ENCODE measurements at places on chromosomes 1 and 21.

DNA sequence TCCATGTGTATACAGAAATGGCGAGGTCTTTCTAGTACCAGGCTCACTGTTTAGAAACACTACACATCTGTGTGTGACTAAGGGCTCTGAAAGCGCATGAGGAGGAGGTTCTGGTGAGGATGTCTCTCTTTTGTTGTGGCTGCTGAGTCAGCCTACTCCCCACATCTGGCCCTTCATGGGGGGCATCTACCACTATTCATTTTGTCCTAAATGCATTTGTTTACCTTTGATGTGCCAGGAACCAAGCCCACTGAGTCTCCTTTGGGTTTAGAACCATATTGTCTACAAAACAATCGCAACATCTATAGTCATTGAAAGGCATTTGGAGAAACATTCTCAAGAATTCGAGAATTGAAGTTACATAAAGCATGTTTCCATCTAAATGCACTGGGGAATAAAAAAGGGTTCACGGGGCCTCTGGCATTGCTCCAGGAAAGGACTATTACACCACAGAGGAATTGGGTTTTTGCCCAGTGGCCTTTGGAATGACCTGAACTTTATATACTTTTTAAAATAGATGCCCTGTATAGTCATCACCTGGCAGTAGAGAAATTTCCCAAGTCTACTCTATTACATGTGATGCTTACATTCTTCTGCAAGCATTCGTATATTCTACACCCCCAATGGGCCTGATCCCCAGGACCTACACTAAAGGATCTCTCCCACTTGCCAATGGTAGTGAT lies 35.1 kb upstream of the ADORA3 start:
- no peak for DNase-seq

GRCh38 chr1:115459161-115459560 lies 121.1 kb upstream of the NGF start:
- DNase-seq: no peak

- DNase-seq: no peak
Measured at GRCh38 chr1:170885551-170885950, 49.8 kb upstream of the MROH9 start.

- no peak for DNase-seq
Measured at GRCh38 chr1:36304970-36305914, 926 bp upstream of the SH3D21 start.

DNA sequence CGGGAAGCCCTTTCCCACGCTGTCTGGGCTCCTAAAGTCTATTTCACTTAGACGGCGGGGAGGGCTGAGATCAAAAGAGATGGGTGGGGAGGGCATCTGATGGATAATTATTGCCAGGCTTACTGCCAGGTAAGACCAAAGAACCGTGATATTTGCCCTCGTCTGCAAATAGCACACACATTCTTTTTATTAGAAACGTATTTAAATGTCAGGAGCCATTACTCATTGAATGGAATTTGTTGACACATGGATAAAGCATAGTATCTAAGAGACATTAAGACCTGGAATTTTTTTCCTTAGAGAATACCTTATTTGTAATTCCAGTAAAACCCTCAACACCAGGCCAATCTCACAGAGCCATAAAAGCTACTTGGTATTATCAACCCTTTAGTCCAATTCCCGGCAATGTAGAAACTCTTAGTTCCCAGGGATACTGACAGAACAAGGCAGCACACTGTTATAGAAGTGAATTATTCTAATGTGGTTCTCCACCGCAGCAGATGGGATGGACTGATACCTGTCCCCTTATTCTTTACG lies 10.6 kb downstream of the URB1 start:
- no peak for DNase-seq

DNA sequence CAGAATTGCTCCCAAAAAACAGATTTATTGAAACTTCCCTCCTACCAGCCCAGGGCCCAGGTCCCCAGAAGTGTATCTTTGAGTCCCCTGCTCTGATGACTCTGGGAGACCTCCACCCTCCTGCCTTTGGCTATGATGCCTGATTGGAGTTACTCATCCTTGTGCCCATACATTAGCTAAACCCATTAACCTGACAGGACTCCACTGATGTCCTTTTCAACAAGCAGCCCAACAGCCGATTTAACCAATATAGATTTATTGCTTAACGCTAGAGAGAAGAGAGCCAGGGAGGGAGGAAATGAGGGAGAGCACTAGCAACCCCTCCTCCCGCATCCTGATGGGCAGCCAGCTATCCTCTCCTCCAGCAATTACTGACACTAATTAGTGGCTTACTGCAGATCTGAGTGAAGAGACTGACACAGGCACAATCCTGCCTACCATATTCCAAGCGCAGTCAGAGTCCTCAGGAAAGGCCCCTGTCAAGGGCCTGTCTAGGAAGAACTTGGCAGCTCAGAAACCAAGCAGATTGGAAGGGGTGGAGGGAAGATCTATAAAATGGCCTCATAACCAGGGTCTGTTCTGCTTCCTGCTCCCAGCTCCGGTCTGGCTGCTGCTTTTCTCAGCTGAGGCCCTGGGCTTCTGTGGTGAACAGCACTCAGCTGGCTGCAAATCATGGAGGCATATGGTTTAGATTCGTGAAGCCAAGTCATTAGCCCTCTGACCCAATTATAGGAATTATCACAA lies 484.5 kb upstream of the DAB1 start:
- DNase-seq: no peak

DNA sequence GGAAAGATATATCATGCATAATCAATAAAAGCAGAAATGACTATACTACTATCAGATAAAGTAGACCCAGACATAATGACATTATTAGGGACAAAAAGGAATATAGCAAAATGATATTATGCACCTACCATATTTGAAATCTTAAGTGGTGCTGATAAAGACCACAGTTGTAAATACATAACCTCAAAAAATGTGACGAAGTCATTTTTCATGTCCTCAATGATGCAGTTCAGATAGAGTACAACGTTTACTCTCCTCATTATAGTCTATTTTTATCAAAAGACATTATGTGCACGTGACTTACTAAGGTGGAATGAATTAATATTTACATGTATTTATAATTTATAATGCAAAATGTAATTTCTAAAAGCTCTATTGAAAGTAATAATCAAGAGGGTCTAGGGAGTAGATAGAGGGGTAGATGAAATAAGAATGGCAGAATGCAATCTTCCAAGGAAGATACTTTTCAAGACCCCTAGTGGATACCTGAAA lies 61.7 kb upstream of the TNFSF4 start:
- DNase-seq: no peak

GRCh38 chr1:170664828-170665612 lies 1.1 kb downstream of the PRRX1 start:
- no peak for DNase-seq

DNA sequence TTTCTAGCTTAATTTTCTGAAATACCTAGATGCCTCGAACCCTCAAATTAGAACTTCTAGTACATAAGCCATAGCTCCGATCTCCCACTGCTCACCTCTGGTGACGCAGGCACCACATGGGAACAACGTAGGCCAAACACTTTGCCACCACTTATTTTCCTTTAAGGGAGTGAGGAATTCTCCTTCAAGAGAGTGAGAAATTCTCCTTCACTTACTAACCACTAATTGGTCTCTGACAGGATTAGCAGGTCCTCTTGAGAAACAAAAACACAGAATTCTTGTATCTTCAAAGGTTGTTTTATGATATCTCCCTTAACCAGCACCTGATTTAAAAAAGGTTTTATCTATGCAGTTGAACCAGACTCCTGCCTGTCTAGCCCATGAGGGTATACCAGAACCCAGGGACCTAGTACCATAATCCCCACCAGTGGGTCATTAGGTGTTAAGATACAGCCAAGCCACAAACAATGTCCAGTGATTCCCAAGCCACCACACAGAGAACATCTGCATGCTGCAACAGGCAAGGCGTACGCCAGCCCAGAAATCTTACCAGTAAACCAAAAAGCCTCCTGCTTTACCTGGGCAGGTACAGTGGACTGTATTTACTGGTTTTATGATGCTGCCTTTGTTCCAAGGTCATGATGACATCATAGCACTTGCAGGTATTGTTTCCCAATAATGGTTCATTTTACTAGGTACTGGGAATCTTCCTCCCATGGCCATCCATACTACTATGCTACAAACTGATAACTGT lies 20.3 kb upstream of the CXADR start:
- DNase-seq: no peak

DNA sequence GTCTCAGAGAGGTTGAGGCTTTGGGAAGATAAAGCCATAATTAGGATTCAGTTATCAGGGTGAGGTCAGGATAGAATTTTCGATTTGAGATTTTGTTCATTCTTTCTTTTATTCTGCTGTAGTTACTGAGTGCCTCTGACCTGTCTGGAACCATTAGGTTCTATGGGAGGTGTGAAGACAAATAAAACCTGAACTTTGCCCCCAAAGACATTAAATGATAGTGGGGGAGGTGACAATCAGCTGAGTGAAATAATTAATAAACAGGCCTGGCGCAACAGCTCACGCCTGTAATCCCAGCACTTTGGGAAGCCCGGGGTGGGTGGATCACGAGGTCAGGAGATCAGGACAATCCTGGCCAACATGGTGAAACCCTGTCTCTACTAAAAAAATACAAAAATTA lies 55.0 kb upstream of the SPATA6 start:
- DNase-seq: no peak

DNA sequence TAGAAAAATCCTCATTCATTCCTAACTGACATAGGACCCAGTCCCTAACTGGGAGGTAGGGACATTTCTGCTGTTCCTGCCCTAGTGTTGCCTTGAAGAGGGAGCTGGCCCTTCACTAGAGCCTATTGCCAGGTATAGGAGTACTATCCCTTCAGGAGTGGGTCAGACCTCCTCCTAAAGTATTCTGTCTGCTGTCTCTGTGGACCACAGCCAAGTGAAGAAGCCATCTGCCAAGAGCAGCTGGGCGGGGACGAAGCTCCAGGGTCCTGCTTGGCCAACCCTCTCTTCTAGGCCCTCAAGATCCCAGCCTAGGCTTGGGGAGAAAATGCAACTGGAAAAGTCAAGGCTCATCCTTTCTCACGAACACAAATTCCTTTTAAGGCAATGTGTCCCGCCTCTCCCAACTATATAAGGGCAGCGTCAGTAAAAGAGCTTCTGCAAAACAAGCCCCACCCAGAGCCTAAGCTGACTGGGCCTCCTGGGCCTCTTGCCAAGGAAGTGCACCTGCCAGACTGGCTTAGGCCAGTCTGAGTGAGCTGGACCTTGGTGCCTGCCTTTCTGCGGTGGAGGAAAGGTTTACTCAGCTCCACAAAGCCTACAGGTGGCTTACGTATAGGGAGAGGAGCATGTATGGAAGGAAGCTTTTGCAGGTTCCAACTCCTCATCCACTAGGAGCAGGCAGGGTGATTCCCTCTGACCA lies 638 bp upstream of the TUFT1 start:
- peak; percentile 62 for DNase-seq

DNA sequence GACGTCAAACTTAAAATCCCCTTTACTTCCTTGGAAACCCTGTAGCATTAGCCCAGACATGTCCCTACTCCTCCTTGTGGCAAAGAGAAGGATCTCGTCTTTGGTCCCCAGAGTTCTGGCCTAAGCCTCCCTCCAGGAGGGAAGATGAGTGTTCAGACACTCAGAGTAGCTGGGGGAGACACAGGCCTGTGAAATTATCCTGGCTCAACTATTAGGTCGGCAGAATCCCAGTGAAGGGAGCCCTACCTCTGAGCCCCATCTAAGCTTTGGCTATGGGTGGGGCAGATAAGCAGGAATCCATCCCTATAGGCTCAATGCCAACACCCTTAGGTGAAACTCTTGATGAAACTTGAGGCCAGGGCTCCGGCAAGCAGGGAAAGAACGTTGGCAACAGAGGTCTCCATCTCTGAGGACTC lies 1.7 kb upstream of the SFN start:
- no peak for DNase-seq

GRCh38 chr1:94542088-94542870 lies 720 bp upstream of the F3 start:
- no peak for DNase-seq

DNA sequence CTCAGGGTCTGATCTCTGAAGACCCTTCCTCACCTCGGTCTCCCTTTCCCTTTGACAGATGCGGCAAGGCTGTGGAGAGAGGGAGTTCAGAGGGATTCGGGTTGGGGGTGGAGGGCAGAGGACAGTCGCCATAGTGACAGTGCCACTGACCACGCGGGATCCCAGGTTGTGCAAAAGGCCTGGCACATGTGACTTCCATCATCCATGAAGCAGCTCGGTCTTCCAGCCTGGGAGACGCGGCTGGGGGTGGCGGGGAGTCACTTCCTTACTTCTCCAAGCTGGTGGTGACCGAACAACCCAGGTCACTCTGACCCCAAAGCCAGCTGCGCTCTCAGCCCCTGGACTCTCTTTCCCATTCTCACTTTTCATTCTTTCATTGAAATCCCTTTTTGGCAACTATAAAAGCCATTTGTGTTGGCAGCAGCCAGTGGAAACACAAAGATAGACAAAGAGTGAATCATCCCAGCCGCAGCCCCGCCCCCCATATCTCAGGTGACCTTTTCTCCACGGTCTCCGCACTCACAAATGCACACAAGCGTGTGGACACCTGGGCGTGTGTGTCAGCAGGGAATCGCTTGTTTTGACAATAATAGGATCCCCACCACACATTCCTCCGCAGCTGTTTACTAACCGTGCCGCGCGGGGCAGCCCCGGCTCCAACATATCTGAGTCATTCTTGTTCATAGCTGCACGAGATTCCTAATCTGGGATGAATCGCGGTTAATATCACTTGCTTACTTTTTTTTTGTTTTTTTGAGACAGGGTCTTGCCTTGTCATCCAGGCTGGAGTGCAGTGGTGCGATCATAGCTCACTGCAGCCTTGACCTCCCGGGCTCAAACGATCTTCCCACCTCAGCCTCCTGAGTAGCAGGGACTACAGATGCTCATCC lies 68.3 kb downstream of the DHRS3 start:
- DNase-seq: no peak

- DNase-seq: no peak
Measured at GRCh38 chr1:77412820-77413530, 131.2 kb downstream of the AK5 start.

- no peak for DNase-seq
Measured at GRCh38 chr1:207115269-207115668, 11.2 kb downstream of the C4BPA start.

DNA sequence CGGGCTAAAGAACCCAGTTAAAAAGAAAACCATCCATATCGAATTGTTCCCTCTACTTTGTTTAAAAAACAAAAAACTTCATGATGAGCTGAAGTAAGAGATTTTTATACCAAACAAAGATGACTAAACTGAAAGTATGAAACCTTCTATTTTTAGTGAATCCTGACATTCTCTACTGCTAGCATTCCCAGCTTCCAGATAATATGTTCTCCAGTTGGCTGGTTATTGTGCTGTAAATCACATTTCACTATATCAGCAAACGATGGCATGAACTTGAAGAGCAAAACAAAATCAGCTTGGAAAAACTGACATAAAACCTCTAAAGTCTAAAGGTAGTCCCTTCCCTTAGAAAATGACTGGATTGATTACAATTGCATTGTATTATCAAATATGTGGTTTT lies 68.1 kb upstream of the APP start:
- DNase-seq: no peak

GRCh38 chr1:83619170-83619896 lies 379.6 kb downstream of the TTLL7 start:
- DNase-seq: no peak
